ENCODE measurements at places on chromosomes 7 and 10.

GRCh38 chr7:69020536-69020935, 577.7 kb upstream of the AUTS2 start:
- no peak for DNase-seq
- no peak overlapping the region for H3K4me3 ChIP-seq
- H3K4me1 ChIP-seq = no peaks in the 10 kb centered on the region
- no peak overlapping the region for H3K27ac ChIP-seq
- no peaks in the 10 kb centered on the region for H3K27me3 ChIP-seq

DNA sequence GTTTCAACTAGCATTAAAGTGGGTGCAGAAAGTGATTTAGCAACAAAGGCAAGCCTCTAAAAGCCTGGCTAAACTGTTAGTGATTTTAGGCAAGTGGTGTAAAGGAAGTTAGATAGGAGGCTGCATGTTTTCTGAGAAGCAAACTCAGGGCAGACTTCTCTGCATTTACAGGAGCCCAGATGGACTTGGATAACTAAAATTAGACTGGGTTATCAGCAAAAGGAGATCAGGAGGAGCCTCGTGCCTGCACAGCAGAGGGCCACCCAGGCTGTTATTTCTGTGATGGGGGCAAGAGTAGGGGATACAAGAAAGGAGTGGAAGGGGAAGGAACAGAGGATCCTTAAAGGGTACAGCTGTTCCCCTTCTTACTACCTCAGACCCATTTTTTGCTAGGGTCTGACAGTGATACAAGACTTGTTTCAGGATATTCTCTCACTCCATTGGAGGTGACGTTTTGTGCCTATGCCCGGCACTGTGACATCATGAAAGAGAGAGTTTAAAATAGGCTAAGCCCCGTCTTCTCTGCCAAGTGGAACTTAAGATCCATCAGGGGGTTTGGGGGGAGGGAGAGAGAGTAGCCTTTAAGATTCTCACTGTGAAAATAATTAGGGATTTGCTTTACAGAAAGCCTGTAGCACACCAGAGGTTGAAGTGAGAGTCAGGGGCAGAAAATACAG, 49.6 kb upstream of the PDCD4 start:
- peaks cover 3% of the 10 kb centered on the region for H3K4me1 ChIP-seq
- H3K27ac ChIP-seq = no peak overlapping the region
- no peaks in the 10 kb centered on the region for H3K27me3 ChIP-seq

GRCh38 chr7:155456738-155457543, 988 bp upstream of the EN2 start:
- H3K27me3 ChIP-seq = peaks cover 95% of the 10 kb centered on the region
- H3K4me3 ChIP-seq = peak overlapping the region; percentile 21
- DNase-seq = peak; percentile 43
- no peaks in the 10 kb centered on the region for H3K36me3 ChIP-seq

DNA sequence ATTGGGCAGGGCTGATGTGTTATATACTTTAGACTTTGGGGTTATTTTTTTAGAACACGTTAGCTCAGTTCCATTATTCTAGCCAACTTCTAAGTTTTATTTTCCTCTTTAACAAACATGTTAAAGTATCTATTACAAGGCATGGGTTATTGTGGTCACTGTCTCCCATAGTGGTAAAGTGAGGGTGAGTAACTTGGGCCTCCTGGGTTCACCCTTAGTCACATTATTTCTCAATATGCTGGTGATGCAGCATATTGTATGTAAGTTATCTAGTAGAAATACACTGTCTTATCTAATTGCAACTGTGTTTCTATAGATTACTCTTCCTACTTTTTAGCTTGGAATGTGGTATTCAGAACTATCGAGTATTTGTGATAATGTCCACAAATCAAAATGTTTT, 65.9 kb downstream of the BBS9 start:
- no peak overlapping the region for H3K4me3 ChIP-seq
- H3K27ac ChIP-seq = no peak overlapping the region
- DNase-seq = no peak
- H3K36me3 ChIP-seq = no peaks in the 10 kb centered on the region
- peaks cover 7% of the 10 kb centered on the region for H3K4me1 ChIP-seq

- peaks cover 30% of the 10 kb centered on the region for H3K36me3 ChIP-seq
- H3K27ac ChIP-seq = no peak overlapping the region
- no peak for DNase-seq
- H3K4me1 ChIP-seq = no peaks in the 10 kb centered on the region
Observed at GRCh38 chr7:45065031-45065995, 23.5 kb downstream of the NACAD start.

DNA sequence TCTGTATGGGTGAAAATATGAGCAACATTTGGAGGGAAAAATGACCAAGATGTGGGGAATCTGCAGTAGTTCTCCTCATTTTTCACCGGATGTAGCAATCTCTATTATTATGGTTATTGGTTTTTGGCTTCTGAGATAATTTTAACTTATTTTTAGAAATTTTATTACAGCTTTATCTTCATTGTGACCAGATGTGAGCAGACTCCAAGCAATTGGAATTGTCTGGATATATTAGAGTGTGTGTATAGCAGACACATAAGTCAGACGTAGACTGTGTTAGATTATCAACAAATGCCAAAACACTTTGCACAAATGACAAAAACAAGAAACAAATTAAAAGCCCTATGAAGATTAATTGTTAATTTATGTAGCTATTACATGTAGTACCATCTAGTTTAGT, 249.1 kb downstream of the DNAJB9 start:
- H3K4me3 ChIP-seq = no peak overlapping the region
- no peaks in the 10 kb centered on the region for H3K36me3 ChIP-seq
- H3K27me3 ChIP-seq = no peaks in the 10 kb centered on the region
- no peak overlapping the region for H3K27ac ChIP-seq
- no peak for DNase-seq

DNA sequence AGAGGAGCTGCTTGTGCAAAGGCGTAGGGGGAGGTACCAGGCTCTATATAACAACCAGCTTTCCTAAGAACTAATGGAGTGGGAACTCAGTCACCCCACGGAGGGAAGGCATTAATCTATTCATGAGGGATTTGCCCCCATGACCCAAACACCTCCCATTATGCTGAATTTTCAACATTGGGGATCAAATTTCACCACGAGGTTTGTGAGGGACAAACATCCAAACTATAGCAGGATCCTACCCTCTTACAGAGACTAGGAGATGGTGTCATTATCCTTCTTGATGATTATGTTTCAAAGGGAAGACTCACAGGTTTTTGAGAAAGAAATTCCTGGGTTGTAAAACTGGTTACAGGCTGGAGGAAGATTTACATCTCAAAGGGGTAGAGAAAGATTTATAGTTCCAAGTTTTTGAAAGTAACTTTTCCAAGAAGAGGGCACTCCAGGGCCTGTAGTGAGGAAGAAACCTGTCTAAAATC, 295.0 kb upstream of the DKK1 start:
- no peak overlapping the region for H3K4me3 ChIP-seq
- DNase-seq = no peak
- H3K27me3 ChIP-seq = no peaks in the 10 kb centered on the region
- no peak overlapping the region for H3K27ac ChIP-seq

DNA sequence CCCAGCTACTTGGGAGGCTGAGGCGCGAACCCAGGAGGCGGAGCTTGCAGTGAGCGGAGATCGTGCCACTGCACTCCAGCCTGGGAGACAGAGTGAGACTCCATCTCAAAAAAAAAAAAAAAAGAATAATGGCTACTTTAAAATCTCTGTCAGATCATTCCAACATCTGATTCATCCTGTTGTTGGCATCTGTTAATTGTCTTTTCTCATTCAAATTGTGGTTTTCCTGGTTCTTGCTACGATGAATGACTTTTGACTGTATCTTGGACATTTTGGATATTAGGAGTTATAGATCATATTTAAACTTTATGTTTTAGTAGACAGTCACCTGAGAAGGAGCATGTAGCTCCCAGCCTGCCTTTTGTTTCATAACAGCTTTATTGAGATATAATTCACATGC, 8.5 kb downstream of the TPST1 start:
- H3K4me1 ChIP-seq = peaks cover 5% of the 10 kb centered on the region
- no peak overlapping the region for H3K4me3 ChIP-seq
- no peak overlapping the region for H3K27ac ChIP-seq
- H3K36me3 ChIP-seq = no peaks in the 10 kb centered on the region
- no peak for DNase-seq

GRCh38 chr7:124462249-124462648, 303.3 kb downstream of the GPR37 start:
- H3K36me3 ChIP-seq = no peaks in the 10 kb centered on the region
- no peaks in the 10 kb centered on the region for H3K27me3 ChIP-seq
- DNase-seq = no peak
- peaks cover 13% of the 10 kb centered on the region for H3K4me1 ChIP-seq
- H3K27ac ChIP-seq = peak overlapping the region; percentile 18
- H3K4me3 ChIP-seq = no peak overlapping the region

DNA sequence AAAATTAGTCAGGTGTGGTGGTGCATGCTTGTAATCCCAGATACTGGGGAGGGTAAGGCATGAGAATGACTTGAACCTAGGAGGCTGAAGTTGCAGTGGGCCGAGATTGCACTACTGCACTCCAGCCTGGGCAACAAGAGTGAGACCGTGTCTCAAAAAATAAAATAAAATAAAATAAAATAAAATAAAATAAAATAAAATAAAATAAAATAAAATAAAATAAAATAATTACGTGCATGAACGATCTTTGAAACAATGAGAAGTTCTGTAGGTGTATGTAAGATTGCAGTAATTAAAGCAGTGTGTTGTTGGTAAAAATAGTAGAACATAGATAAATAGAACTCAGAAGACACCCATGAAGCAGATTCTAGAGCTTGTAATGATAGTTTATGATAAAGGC, 348.5 kb downstream of the ANKRD30A start:
- no peaks in the 10 kb centered on the region for H3K36me3 ChIP-seq
- no peak overlapping the region for H3K4me3 ChIP-seq
- DNase-seq = no peak
- H3K4me1 ChIP-seq = no peaks in the 10 kb centered on the region
- no peaks in the 10 kb centered on the region for H3K27me3 ChIP-seq

- H3K27me3 ChIP-seq = no peaks in the 10 kb centered on the region
- no peak overlapping the region for H3K4me3 ChIP-seq
- no peaks in the 10 kb centered on the region for H3K36me3 ChIP-seq
- no peaks in the 10 kb centered on the region for H3K4me1 ChIP-seq
- DNase-seq = no peak
Observed at GRCh38 chr10:6068006-6068405, 5.8 kb upstream of the IL2RA start.

- H3K27ac ChIP-seq = no peak overlapping the region
- no peaks in the 10 kb centered on the region for H3K4me1 ChIP-seq
- no peak overlapping the region for H3K4me3 ChIP-seq
- no peaks in the 10 kb centered on the region for H3K27me3 ChIP-seq
- no peak for DNase-seq
Observed at GRCh38 chr7:31000161-31000693, 36.5 kb downstream of the GHRHR start.
